ENCODE measurements at places on chromosomes 7 and 10.

DNA sequence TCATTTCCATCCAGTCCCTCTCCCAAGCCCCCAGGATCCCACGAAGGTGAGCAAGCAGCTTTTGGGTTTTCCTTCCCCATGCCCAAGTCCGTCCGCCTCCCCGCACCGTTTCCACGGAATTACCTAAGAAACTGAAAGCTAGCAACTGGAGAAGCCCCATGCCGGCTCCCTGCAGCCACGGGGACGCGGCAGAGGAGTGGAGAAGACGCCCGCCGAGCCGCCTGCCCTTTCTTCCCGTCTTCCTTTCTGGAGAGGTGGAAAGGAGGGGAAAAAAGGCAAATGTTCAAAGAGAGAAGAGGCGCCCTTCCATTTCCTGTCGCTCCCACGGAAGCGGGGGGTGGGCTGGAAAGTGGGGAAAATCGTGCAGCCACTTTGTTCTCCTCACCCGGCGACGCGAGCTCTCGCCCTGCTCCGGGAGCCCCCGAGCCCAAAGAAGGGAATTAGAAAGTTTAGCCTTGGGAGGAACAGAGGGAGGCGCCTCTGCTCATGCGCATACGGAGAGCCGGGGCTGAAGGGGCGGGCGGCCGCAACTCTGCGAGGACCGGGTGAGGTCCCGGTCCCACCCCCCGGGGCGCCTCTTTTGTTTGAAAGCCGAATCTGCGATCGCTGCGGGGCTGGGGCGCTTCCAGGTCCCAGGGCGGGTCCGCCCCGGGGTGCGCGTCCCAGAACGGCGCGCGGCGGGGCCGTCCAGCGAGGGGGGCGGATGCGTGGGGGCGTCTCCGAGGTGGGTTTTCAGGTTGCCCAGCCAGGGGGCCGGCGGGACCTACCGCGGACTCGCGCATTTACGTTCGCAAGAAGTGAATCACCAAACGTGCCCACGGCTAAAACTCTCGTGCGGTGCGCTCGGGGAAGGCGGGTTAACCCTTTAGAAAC lies at the start of gene LAMB1:
LAMB1 (minus strand) TSS at position 436 of the 873 bp plus-strand sequence; CDS start at position 160, 276 bp downstream.
- peak; percentile 86 for DNase-seq

DNA sequence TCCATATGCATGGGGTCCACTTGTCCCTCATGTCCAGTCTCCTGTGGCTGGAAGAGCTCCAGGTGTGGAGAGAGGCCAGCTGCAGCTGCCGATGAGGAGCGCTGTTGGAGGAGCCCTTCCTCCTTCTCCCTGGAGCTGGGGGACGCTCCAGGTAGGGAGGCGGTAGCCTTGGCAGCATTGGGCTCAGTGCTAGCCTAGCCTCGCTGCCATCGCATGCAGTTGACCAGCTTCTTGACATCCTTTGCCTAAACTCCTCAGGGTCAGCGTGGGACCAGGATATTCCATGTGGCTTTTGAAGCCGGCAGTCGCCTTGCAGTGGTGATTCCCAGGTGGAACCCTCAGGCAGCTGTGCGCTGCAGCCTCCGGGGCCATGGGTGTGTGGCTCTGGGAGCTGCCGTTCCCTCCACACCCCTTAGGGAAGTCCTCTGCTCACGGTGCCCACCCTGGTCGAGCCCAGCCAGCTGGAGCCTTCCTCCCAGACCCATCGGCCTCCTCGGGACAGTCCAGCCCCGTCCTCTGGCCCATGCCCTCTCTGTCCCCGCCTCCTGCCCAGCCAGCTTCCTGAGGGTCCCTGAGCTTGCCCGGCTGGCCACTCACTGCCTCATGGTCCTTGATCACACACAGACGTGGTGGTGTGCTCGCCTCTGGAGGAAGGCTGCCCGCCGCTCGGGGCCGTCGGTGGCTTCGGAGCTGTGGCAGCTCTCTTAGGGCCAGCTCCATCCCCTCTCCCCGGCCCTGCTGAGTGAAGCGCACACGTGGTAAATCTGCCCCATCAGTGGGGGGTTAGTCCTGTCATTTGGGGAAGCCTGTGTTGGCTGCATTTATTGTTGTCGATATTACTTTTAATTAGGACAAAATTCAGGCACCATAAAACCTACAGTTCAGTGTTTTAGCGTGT lies 21.2 kb downstream of the INPP5A start:
- no peak for DNase-seq

DNA sequence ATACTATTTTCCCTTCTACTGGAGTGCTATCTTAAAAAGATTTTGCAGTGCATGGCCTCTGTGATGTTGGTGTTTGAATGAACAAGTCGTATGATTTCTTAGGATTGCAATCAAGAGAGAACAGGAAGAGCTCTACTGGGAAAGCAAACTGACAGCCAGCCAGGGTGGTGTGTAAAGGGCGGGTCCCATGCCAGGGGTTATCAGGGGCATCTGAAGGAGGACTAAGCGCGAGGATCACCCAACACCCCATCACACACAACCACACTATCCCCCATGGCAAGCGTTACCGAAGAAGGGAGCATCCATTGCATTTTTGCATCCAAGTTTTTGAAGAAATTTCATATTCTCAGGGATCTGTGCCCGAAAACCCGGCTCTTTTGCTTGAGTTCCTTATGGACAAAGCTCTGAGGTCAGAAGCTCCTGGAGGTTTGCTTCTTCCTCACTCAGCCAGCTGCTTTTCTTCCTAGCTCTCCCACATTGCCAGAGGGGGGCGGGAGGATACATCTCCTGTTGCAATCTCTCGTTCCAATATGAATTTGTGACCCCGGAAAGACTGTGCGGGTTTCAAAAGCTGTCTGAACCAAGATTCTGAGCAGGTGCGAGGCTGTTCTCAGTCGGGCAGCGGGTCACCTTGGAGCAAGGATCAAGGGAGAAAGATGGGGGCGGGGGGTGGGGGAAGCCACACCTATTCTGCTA lies 5.2 kb downstream of the NEUROD6 start:
- no peak for DNase-seq

GRCh38 chr10:54009672-54010071 lies 791.4 kb downstream of the PCDH15 start:
- DNase-seq: no peak

GRCh38 chr10:25492040-25492439 lies 317.2 kb downstream of the GPR158 start:
- DNase-seq: no peak

DNA sequence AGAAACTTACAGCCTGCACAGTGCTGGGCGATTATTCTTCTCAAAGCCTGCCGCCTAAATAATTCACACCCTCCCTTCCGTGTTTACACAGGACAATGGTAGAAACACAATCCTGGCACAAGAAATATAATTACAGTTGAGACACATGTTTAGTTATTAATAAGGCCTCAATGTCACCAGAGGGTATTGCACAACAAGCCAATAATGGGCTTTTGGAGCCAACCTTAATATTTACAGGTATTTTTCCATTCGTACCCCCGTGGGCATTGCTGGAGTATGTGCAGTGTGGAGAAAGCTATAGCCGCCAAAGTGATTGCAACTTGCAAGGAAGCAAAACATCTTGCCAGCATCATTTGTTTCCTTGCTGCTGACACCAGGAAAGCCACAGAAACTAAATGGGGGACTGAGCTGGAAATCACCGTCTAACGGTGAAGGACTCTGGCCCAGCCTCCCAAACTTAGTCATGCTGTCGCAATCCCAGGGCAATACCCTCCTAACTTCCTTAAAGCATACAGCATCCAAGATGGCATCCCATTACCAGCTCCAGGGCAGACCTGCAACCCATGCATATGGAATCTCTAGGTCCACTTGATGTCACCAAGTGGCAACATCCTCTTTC lies 8.6 kb downstream of the CALN1 start:
- DNase-seq: no peak

DNA sequence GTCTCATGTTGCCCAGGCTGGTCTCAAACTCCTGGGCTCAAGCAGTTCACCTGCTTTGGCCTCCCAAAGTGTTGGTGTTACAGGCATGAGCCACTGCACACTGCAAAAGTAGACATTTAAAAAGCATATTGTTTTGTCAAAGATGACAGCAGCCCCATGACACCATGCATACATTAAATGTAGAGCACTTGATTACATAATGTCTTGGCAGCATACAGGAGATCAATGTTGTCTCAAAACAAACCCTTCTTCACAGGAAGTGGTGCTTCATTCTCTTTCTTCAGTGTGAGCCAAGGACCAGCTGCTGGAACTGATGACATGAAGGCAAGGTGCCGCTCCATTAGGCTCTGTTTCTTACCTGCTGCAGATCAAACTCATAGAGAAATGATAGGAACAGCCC lies 218.4 kb downstream of the KLF6 start:
- DNase-seq: no peak

GRCh38 chr7:85125651-85126131 lies 61.2 kb downstream of the SEMA3D start:
- peak; percentile 17 for DNase-seq

DNA sequence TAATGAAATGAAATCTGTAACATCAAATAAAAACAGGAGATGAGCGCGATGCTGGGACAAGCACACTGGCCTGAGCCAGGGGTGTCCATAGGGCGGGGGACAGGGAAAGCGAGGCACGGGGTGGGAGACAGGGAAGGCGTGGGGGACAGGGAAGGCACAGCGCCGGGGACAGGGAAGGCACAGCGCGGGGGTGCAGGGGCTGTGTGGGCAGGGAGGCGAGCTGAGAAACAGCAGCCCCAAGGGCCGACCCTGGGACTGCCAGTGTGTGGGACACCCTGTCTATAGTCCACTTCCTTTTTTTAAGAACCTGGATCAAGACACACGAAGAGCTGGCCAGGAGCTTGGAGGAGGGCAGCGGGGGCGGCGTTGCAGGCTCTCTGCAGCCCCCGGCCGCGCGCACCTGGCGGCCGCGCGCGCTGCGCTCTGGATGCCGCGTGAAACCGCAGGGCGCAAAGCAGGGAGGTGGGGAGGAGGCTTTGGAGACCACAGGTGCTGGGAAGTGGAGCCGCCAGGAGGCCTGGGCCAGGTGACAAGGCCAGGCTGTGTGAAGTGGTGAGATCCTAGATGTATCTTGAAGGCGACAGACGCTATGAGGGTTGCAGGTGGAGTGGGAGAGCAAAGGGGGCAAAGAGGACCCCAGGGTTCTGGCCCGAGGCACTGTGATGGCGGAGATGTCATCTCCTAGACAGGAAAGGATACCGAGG lies 157.7 kb downstream of the COBL start:
- no peak for DNase-seq

- DNase-seq: no peak
Observed at GRCh38 chr7:55557666-55558188, 14.6 kb downstream of the VOPP1 start.

DNA sequence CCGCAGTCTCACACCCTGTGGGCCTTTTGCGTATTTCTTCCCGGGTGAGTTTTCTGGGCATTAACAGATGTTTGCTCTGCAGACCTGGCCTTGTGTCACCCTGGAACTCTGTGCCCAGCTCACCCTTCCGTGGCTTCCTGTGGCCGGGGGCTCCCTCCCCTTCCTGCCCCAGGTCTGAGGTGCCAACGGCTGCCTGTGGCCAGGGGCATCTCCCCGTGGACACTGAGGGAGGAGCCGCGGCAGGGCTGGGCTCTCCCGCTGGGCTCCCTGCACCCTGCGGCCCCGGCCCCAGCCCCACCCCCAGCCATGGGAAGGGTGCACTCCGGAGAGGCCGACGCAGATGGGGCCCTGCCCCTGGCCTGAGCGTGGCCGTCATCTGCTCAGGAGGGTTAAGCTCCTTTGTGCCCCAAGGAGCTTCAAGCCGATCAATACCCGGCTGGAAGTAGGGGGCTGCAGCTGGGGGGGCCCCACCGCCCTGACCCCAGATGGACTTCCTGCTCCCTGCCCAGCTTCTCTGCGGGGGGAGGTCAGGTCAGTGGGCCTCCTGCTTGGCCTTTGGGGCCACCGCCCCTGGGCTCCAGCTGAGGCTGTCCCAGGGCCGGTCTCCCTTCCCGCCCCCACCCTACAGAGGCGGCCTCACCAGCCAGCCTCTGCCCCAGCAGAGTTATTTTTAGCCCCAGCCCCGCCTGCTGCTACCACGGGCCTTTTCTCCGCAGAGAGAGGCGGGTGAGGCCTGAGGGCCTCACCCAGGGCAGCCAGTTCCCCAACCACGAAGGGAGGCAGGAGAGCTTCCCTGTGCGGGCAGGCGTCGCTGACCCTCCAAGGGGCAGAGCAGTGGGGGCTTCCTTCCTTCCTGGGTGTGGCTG lies 24.2 kb downstream of the PWWP2B start:
- no peak for DNase-seq

DNA sequence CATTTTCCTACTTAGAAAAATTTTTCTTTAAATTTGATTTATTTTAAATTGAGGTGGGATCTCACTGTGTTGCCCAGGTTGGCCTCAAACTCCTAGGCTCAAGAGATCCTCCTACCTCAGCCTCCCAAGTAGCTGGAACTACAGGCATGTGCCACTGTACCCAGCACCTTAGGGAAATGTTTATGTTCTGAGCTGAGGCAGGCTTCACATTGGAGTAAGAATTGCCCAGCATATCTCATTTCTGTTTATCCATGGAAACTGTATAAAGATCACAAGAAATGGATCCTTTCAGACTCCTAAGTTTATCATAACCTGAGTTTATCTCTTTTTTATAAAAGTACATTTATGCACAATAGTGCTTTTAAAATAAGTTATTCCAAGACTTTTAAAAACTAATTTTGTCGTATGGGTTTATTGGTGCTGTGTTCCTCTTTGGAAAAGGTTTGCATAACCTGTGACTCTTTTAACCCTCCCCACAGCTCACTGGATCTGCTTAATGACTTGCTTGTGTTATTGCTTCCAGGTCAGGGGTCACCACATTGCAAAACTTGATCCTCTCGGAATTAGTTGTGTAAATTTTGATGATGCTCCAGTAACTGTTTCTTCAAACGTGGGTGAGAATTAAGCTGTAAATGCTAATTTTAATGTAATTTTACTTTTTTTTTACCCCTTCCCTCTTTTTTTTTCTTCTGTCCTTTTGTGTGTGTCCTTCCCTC lies 40.7 kb downstream of the OGDH start:
- no peak for DNase-seq

- no peak for DNase-seq
Observed at GRCh38 chr7:116836911-116837310, 25.5 kb upstream of the CAPZA2 start.

DNA sequence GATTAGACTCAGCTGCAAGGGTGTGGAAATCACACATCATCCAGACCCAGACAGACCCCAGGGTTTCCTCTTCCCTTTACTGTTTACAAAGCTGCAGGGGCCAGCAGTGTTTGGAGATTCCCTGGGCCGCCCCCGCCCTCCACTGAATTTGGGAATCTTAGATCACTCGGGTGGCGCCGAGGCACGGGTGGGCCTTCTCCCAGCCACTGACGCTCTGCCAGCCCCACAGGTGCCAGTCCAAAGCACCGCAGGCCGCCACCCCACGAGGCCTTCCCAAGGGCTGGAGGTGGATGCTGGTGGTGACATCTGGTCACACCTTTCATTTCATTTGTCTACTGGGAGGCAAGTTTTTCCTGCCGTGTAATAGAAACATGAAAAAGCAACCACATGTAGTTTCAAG lies 439.4 kb upstream of the FOXK1 start:
- no peak for DNase-seq

DNA sequence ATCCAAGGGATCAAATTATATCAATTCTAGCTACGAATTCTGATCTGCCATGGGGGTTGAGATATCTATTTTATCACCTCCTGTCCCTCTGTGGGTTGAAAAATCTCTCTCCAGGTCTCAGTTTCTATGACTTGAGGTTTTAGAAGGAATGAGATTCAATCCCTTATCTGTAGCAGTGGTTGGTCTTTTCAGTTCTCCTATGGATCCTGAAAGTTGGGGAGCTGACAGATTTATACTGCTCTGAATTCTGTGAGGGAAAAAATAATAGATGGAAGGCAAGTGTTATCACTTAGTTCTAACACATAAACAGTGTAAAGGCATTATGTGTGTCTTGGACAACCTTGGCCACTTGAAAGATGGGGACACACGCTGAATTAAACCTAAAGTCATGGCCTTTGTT lies 15.8 kb upstream of the FBXW4 start:
- no peak for DNase-seq
